Cerebellar nuclear complex (tissue), 1 donor: ENCODE measurements at places on chromosomes 3 and 15.

- DNase-seq: no peak
Observed at GRCh38 chr3:29936766-29937165, 655.9 kb downstream of the RBMS3 start.

- DNase-seq: no peak
Observed at GRCh38 chr3:165868088-165868487, 30.9 kb upstream of the BCHE start.

GRCh38 chr15:60426870-60427508 is 29.2 kb upstream of the ANXA2 start:
- DNase-seq: no peak

- DNase-seq: no peak
Observed at GRCh38 chr15:32794973-32795372, 77.2 kb downstream of the GREM1 start.

DNA sequence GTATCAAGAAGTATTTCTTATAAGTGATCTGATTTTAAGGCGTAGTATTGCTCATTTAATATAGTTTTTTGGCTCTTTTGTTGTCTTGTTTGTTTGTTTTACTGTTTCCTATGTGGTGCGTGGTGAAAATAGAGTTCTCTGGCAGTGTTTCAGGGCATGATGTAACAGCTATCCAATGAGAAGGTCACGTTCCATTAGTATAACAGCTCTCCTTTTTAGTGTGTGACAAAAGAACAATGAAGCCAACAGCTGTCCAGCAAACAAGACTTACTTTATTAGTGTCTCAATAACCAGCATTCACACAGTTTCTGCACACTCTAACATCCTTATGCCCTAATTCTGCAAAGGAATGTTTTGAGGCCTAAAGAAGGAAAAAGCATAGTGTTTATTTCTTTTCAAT is 127.9 kb downstream of the SLC25A26 start:
- no peak for DNase-seq

- DNase-seq: no peak
Observed at GRCh38 chr3:150300852-150301517, 107.1 kb upstream of the TSC22D2 start.

DNA sequence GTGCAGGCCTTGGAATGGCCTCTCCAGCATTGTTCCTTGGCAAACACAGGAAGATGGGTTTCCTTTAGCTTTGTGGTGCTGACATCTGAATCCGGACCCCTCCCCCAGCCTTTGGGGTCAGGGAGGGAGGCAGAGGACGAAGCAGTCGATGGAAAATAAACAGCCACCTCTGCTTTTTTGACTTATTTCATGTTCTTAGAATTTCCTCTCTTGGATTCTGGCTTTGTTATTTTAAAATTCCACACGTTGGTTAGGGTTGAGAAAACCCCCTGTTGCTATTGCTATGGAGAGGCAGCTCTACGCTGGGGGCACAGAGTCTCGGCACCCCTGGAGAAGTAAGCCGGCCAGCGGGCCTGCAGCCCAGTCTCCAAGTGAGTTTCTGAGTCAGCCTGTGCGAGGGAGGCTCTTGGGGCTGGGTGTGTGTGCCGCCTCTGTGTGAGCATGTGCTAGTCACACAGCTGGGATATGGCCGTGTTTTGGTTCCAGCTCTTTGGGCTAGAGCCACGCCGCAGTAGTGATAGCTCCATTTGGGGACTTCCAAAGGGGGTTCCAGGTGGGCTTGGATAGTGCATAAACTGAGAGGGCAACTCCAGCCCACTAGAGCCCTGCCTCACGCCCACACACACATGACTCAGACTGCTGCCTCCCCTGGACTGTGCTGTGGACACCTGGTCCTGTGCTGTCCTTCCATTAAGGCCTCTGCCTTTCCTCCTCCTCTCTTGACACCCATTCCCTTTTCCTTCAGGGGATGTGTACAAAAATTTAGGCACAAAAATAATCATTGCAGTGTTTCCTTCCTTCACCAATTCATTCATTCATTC is 58.8 kb downstream of the AMOTL2 start:
- DNase-seq: no peak

- no peak for DNase-seq
Observed at GRCh38 chr3:14486460-14486859, 53.7 kb downstream of the GRIP2 start.

DNA sequence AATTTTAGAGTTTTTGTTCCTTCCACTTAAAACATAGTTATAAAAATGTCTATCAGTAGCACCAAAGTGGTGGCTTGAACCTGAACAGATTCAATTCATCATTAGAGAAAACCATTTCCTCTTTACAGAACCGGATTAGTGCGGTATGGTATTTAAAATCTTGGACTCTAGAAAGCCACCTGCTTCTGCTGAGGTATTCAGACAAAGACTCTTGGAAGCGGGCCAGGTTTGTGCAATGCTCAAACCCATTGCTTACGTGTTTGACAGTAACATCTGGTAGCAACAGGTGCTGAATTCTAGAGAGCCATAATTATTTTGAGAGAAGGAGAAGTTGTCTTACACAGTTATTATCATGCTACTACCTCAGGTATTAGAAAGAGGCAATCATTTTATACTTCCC is 290.5 kb downstream of the NAALADL2 start:
- DNase-seq: no peak

- DNase-seq: no peak
Observed at GRCh38 chr15:36517758-36518157, 61.7 kb upstream of the CDIN1 start.

DNA sequence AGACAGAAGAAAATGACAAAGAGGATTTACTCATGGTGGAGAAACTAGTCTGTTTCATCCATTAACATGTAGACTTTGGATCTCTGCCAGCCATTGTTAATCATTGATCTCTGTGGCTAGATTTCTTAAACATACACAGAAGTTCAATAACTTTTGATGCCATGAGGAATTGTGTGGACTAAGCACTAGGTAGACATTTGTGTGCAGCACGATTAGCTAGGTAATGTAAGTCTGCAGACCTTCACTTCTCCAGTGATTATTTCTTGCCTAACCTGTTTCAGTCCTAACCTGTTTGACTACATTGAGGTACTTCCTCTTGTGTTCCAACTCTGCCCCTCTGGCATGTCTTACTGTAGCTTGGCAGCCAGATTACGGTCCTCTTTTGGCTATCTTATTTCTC is 928.5 kb upstream of the ROBO1 start:
- no peak for DNase-seq

DNA sequence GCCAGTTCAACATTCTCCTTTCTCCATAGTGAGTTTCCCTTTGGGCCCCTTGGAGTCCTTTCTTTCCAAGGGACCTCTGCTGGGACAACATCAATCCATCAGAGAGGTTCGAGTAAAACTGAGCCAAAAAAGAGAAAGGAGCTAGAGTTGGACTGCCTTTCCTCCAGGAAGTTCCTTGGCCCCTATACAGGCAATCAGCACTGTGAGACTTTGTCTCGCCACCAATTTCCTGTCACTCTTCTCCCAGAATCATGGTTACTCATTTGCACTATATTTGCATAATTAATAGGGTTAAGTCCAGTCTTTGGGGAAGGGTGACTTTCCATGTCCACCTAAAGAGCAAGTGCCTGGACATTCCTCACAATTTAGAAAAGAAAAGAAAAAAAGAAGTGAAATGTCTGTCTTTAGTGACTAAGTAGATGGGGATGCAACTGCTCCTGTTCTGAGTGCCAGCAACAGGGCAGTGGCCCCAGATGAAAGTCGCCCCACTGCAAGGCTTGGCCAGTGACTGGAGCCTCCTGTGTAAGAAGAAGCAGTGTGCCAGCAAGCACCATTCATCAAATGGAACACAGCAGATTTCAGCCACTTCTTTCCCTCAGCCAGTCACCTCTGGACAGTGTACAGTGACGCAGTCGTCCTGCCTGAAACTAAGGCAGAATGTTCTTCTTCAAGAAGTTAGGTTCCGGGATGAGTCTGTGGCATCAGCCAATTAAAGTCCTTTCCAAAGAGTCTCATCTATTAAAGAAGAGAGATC is 91.6 kb downstream of the FSIP1 start:
- DNase-seq: no peak

DNA sequence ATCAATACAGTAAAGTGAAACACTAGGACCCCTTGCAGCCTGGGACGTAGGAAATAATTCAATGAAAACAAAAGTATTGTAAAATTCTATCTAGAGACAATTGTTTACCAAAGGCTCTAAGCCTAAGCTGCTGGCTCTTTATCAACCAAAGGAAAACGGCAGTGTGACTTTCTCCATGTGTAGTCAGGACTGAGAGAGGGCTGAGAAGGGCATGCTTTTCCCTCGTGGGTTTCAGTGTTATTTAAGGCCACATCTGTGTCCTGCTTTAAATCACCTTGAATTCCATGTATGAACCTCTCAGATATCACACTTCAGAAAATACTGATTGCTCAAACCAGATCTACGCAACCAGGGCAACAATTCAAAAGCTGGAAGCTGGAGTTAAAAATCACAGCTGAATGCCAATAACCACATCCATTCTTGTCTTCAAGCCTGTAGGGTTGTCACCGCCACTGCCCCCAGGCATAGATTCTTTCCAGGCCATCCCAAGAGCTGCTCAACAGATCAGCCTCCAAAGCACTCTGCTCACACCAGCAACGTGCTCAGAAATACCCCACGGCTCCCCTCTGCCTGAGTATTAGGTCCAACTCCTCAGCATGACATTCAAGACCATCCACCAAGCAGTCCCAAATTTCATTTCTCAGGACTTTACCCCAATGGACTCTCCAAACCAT is 124.0 kb downstream of the SRGAP3 start:
- no peak for DNase-seq

DNA sequence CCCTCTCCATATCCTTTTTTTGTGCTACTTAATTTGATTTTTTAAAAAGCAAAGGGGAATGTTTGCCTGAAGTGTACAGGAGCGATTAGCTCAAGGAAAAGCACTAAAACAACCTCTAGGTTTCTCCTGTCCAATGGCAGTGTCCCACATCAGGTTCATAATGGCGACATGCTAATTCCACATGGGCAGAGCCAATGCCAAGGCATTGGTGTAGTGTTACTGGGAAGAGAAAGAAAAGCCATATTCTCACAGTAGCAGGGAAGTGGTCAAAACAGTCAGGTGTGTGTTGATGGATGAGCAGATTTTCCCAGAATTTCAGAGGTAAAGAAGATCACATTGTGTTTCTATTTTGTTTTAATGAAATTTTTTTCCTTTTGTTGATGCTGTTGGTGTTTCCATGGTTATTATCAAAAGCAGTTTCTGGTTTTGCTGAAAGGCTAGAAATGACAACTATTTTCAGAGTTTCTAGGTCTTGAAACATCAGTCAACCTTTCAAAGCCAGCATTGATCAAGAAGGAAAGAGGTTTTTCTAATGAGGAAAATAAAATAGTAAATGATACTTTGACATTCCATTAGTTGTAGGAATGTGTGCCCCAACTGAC is 65.2 kb downstream of the FNDC3B start:
- no peak for DNase-seq

GRCh38 chr3:88033079-88033478 is 25.7 kb downstream of the CGGBP1 start:
- DNase-seq: no peak

DNA sequence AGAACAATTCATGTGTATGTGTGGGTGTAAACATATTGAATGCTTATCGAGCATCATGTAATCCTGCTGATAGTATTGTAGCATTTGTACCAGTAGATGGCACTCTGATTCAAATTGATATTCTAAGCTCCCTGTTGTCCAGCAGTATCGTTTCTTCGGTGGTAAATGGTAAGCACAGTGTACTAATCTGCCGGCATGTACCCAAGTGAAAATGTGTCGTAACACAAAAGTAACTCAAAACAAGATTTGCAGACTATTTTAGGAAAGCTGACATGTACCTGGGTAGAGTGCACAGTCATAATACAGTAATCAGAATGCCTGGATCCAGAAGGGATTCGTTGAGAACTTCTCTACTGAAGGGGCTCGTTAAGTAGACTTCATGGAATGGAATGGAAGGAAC is 31.7 kb upstream of the MNS1 start:
- DNase-seq: no peak

DNA sequence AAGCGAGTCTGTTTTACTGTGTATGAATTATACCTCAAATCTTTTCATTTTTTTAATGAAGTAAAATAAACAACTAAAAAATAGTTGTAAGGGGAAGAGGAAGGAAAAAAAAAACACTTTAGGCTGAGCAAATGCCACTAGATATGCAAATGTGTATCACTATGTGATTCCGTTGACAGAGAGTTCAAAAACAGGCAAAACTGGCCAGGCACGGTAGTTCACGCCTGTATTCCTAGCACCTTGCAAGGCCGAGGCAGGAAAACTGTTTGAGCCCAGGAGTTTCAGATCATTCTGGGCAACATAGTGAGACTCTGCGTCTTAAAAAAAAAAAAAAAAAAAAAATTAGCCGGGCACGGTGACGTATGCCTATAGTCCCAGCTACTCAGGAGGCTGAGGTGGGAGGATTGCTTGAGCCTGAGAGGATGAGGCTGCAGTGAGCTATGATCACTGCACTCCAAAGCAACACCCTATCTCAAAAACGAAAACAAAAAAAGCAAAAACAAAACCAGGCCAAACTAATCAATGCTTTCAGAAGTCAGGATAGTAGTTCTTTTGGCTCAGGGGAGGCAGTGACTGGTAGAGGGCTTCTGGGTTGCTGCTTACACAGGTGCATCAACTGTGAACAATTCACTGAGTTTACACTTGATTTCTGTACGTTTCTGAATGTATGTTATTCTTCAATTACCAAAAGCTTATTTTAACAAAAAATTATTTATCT is 7.4 kb downstream of the PRC1 start:
- no peak for DNase-seq

DNA sequence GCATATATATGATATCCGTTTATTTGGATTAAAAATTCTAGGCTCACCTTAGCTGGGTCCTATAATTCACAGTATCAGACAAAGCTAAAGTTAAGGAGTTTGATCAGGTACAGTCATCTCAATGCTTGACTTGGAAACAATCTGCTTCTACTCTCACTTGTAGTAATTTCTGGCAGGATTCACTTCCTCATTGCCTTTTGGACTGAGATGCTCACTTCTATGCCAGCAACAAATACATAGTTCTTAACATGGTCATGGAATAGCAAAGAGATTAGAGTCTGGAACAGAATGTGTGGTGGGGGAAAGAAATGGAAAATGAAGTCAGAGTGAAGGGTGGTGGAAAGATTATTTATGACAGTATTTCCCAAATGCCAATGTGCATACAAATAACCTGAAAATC is 693.6 kb downstream of the CADM2 start:
- DNase-seq: no peak

DNA sequence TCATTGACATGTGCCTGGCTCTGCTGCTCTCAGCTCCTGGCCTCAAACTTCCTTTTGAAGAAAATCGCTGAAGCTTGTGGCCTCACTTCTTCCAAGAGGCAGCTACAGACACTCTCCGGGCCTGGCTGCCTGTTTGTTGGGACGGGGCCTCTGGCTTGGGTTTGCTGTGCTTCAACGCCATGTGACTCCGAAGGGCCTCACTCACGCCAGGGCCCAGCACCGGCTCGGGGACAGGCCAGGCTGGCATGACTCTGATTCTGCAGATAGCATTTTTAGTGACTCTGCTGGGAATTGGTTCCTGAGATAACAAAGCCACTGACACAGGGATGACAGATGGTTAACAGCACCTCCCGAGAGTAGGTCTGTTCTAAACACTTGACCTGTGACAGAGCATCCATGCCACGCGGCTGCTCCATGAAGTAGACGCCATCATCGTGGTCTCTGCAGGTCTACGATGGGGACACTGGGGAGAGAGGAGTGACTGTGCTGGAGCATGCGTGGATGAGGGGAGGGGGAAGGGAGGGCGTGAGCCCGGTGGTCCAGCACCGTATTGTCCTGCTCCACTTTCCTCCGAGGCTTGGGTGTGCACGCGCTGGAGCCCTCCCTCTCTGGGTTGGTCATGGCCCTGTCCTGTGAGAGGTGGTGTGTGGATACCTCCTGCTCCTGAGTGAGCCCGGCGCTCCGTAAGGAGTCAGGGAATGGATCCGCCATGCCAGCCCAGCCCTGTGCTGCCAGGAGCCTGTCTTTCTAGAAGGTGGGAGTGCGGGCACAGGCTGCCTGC is 133.6 kb downstream of the TJP1 start:
- no peak for DNase-seq

GRCh38 chr3:195462308-195462610 is 19.4 kb upstream of the ACAP2 start:
- DNase-seq: no peak
